ENCODE measurements at places on chromosomes 11 and 22.

DNA sequence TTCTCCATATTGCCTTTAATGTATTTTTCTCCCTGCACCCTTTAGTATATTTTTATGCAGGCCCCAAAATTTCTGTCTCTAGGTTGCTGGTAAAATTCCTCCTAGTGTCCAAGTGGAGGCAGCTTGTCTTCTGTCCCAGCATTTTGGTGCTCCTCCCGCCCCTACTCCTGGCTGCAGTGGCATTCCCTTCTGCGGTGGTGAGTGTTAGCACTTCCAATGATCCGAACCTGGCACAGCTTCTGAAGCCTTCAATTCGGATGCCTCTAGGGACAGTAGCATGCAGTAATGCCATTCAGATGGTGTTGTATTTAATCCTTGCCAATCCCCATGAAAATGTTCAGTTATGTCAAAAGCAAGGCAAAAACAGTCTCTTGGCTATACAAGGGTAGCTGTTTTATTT, 5.9 kb downstream of the YWHAH start:
- DNase-seq = no peak

GRCh38 chr11:47345890-47346563, 6.5 kb downstream of the MYBPC3 start:
- no peak for DNase-seq

GRCh38 chr22:27801202-27801615, 347 bp downstream of the MN1 start:
- no peak for DNase-seq

GRCh38 chr11:61142424-61142823, 18.8 kb downstream of the VPS37C start:
- DNase-seq = no peak

DNA sequence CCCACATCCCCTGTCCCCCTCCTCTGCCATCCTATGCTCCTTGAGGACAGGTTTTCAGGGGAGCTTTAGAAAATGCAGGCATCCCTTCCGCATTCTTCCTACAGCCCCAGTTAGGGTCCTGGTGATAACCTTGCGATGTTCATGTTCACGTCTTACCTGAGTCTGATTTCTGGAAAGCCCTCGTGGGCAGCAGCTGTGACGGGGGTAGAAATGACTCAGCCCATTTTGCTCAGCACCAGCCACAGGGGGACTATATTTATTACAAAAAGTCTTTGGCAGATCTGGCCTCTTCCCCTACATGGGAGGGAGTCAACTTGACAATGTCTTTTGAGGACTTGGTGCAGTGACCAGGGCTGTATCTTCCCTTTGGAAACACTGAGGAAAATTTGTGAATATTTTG, 12.3 kb downstream of the PKNOX2 start:
- DNase-seq = no peak

DNA sequence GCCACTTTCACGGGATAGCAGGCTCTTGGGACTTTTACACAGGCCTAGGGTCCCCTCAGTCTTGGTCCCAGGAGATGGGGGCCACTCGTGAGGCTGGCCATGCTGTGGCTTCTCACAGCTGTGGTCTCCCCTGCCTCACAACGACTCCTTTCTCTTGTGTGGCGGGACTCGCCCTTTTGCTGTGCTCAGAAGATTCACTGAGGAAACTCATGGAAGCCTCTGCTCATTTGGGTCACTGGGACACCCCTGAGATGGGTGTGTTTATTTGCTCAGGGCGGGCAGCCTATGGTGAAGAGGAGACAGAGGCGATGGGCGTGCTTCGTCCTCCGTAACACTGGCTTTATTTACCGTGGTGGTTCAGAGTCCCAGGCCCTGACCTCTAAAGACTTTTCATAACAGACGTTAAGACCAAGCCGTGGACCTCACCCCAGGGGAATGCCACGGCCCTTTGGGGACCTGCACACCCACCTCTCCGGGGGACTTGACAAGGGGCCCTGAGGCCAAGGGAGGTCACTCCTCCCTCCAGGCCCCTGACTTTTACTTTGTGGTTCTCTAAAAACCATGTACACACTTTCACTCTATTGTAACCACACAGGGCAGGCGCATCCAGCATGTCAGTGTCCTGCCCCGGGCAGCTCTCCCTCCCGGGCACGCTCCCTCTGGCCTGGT, 15.5 kb downstream of the TEF start:
- no peak for DNase-seq

GRCh38 chr11:106021181-106021966, 666 bp downstream of the MSANTD4 start:
- no peak for DNase-seq

DNA sequence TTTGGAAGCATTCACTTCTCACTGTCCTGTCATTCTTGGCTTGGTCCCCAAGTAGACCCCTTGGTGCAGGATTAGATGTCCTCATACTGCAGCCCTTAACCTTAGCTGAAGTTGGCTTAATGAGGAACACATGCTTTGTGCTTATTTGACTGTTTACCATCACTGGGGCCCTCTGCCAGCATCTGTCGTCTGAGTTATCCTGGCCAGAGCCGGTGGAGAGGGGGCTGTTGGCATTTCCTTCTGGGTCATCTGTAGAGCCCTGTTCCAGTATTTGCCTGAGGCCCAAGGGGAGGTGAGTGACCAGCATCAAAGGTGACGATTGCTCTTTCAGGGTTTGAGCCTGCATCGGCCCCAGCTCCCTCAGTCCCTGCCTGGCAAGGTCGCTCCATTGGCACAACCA, 126.4 kb upstream of the RASSF10 start:
- no peak for DNase-seq

DNA sequence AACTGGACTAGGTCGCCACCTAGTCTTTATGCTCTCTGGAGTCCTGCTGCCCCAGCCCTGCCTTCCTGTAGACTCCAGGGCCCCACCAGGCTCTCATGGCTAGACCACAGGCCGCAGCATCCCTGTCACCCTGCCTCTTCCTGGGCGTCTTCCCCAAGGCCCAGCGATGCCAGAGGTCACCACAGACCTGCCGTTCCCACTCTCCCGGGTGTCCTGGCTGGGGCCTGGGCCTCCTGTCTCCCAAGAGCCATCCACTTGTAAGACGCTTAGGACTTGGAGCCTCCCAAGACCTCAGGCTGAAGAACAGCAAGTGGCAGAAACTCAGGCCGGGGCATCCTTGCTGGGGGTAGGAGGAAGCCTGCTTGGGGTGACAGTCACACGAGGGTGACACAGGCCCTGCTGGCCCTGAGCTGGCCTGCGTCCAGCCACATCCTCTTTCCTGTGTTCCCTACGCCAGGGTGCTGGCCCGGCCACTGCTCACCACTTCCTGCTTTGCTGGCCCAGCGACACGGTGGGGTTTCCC, 2.0 kb upstream of the TCIRG1 start:
- no peak for DNase-seq

DNA sequence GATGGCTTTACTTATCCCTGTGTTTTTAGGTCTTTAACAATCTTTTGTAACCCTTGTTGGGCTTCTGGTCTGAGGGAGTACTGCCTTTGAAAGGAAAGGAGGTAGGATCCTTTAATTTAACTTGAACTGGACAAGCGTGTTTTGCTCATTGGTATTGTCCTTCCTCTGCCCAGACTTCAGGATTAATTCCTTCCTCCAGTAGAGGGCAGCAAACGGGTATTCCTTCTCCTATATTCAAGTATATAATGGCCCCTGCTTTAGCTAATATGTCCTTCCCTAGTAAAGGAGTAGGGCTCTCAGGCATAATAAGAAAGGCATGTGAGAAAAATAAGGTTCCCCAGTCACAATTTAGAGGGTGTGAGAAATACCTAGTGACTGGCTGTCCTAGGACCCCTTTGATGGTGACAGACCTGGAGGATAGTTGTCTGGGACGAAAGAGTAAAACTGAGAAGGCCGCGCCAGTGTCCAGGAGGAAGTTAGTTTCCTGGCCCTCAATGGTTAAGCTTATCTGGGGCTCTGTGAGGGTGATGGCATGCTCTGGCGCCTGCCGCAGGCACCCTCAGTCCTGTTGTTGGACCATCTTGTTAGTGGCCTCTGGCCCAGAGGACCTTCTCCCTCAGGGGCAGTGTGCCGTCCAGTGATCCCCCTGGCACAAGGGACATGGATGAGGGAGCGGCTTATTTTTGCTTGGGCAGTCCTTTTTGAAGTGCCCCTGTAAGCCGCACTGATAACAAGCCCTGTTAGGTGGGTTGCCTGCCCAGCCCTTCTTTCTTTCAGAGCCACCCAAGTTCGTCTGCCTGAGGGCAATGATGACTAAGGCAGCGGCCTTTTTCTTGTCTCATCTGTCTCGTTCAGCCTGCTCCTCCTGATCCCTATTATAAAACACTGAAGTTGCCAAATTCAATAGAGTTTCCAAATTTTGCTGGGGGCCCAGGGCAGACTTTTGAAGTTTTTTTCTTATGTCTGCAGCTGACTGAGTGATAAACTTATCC, 51.8 kb downstream of the C11orf71 start:
- DNase-seq = peak; percentile 9

DNA sequence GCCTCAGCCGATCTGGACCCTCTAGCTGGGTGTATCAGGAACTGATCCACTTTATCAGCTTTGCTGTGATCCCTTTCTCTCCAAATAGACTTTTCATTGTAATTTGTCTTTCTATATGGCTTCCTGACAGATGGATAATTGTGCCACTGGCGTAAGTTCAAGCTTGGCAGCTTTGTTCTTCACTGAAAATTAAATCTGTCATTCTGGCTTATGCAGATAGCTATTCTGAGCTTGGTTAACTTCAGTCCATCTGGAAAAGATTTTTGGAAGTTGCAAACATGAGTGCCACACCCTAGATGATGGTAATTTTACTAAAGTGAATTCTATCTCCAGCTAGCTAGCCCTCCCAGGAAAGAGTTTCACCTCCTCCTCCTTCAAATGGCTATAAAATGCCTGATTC, 8.1 kb downstream of the OR5A2 start:
- DNase-seq = no peak

DNA sequence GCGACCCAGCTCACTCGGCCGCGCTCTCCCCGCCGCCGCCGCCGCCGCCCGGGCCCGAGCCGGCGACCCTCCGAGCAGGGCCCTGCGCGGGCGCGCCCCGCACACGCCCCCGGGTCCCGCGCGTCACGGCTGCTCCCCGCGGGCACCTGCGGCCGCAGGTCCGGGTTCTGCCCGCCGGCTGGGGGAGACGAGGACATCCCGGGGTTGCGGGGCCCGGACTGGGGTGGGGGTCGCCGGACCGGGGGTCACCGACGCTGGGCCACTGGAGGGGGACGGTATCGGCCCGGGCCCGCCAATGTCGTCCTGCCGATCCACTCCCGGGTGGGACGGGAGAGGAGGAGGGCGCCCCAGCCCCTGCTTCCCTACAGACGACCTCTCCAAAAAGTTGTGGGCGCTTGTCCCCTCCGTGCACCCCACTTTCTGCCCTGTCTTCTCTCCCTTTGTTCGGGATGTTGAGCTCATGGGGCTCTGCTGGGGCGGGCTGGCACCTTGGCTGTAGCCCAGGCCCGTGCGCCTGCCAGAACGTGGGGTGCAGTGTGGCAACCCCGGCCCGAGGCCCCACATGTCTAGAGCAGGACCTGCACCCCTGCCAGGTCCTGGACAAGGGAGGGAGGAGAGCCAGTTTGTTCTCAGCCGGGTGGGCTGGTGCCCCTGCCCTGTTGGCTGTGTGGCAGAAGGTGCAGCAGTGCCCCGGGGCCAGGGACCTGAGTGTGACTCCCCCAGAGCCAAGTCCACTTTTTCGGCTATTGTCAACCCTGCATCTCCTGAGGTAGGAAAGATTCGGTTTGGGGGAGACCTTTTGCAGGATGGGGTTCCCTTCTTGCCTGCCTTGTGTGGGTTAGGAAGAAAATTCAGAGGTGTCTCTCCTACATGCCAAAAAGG, 40.2 kb upstream of the CELSR1 start:
- DNase-seq = no peak

DNA sequence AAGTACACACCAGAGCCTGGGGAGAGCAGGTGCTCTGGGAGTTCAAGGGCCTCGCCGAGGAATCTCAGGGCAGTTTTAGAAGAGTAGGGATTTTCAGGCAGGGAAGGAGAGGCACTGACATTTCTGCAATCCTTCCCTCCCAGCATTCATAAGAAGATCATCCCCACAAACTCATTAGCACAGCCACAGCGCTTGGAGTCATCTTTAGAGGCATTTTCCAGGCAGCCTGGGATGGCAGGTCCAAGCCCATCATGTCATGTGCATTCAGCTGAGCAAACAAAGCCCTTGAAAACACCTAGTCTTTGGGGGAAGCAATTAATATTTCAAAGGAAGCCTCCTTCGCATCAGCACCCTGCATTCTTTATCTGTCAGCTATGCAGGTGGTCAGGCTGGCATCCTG, 43.8 kb downstream of the MAP6 start:
- no peak for DNase-seq

- no peak for DNase-seq
Measured at GRCh38 chr11:44443836-44444769, 121.4 kb upstream of the CD82 start.

DNA sequence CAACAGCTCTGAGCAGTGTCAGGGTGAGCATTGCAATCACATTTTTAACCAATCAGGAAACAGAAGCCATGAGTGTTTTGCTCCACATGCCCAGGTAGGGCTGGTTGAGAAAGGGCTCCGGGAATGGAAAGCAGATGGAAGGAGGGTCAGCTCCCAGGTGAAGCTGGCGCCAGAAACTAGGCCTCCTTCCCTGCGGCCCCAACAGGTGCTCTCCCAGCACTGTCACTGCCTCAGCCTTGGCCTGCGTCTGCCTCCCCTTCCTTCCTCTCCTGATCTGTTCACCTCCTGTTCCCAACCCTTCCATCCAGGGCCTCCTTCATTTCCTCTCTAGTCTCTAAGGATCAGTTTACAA, 4.6 kb upstream of the VSIG10L2 start:
- no peak for DNase-seq

DNA sequence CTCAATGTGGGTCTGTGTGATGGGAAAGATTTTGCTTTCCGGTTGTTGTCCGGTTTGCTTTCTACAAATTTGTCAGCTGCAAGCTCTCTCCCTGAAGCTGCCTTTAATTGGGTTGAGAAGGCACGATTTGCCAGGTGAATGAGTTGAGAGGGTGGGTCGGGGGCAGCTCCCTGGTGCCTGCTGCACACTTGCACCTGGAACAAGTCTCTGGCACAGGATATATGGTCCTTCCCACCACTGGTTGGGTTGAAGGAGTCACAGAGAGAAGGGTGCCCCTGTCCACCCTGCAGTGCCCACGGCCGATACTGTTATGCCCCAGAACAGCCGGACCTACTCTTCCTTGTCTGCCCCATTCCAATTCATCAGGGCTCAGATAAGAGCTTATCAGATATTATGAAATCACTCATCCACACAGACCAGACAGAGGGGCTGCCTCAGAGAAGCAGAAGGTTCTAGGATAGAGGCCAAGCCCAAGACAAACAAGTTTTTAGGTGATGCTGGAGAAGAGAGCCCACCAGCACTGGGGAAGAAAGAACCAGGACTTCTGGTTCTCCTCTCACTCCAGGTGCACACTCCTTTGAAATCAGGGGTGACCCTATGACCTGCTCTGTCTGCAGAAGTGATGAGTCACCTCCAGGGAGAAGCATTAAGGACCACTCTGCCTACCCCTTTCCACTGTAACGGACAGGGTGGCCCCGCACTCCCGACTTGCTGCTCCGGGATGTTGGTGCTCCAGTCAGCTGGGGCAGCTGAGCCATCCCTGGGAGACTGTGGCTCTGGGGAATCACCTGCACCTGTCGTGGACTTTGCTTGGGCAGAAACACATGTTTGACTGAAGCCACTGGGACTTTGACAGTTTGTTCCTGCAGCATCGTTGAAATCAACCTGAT, 45.3 kb downstream of the RTL6 start:
- DNase-seq = no peak
